ENCODE measurements at places on chromosomes 4 and X.

- DNase-seq, result no peak
Measured at GRCh38 chr4:47704693-47705325, 133.1 kb downstream of the CORIN start.

DNA sequence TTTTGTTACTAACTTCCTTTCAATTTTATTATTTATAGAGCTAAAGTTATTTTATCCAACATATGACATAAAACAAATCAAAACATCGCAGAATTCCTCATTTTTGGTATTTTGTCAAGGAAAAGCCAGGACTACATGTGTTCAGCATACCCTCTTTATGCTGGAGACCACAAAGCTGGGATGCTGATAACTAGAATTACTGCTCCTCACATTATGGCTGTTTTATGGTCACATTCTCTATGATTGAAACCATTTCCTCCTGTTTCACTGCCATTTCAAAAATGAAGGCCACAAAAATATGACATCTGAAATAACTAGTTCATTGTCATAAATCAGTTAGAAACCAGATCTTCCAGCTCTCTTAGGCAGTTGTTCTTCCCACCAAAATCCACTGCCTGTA, 41.7 kb downstream of the KLHL34 start:
- no peak for DNase-seq

DNA sequence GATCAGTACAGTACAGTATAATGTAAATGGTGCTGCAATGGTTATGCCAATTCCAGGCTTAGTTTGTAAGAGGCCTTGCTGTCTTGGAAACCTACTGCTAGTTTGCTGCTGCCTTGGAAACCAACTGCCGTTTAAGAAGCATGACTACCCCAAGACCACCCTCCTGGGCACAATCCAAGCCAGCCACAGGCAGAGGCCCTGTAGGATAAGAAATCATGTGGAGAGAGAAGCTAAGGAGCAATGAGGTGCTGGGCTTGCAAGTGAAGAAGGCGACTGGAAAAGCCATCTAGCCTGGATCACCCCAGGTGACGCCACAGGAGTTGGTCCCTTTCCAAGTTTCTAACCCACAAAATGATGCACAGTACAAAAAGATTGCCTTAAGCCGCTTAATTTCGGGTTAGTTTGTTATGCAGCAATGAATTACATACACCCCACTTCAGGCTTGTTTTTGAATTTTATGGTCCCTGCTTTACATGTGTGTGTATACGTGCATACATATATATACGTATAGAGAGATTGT, 16.9 kb downstream of the ZFP42 start:
- DNase-seq, result no peak

GRCh38 chr4:123495530-123495929, 98.9 kb downstream of the SPRY1 start:
- DNase-seq, result no peak

GRCh38 chr4:69126024-69126423, 29.8 kb downstream of the UGT2B7 start:
- DNase-seq, result no peak

DNA sequence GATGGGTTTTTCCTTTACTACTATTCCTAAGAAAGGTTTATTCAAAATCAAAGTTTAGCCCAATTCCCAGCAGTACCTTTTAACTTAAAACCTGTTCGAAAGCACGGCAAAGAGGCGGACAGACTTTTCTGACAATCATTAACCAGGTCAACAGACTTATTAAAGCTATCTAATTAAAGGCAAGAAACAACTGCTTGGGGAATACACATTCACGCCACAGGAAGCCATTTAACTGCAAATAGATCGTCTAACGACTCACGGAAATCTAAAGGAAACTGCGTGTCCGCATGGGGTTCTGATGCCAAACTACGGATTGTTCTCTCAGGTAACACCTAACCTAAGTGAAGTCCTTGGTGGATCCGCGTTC, 663 bp upstream of the USP53 start:
- no peak for DNase-seq

GRCh38 chrX:1416327-1416784, 24.4 kb upstream of the SLC25A6 start:
- DNase-seq, result no peak

GRCh38 chr4:27308379-27308778, 447.7 kb downstream of the STIM2 start:
- DNase-seq, result no peak

DNA sequence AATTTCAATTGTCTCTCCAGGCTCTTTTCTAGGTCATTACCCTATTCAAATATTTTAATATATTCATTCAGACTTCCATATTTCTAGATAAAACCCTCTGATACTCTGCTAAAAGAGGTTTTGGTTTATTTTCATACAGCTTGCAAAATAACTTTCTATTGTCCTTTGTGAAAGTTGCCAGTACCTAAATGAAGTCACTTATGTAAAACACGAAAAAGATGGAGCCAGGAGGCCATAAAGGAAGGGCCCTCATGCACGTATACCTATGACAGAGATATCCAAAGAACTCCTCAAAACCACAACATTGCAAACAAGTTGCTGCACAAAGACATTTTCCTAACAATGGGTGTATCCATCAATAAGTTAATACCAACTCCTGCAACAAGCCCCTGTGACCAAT, 25.7 kb upstream of the ELOVL6 start:
- DNase-seq, result no peak

DNA sequence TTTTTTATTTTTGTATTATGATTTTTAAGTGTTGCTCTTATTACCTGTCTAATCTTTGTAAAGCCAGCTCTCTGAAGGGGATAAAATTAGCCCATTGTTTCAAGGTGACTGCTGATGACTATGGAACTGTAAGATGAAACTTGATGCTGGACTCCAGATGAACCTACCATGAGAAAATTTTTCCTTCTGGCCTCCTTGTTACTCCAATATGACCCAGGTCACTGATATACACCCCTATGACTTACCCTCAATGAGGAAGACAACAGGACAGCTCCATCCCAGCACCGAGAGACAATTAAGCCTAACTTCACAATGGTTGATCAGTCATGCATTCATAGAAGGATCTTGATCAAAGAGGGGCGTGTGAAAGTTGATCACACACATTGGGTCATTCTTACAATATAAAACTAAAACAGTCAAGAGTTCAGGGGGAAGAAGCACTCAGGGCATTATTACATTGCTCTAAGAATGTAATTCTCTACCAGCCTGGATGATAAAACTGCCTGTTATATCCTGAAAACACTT, 230.8 kb upstream of the AGTR2 start:
- no peak for DNase-seq

Measured in stimulated activated CD8-positive, alpha-beta memory T cell treated with anti-CD3 and anti-CD28 coated beads, Interleukin-15, amount 100 ng/mL, for 4 hours (primary cell).